Activated CD8-positive, alpha-beta T cell treated with anti-CD3 and anti-CD28 coated beads, Interleukin-2, amount 10 ng/mL, durations not matched to agents 7 days and 5 days (primary cell): ENCODE measurements at places on chromosomes 1 and 21. TPM values are rescaled to one million over a fixed set of nuclear protein-coding genes. Genes with fewer than 3 reads are reported as not detected.

The KIF21B gene
- 158 TPM for total RNA-seq

DNA sequence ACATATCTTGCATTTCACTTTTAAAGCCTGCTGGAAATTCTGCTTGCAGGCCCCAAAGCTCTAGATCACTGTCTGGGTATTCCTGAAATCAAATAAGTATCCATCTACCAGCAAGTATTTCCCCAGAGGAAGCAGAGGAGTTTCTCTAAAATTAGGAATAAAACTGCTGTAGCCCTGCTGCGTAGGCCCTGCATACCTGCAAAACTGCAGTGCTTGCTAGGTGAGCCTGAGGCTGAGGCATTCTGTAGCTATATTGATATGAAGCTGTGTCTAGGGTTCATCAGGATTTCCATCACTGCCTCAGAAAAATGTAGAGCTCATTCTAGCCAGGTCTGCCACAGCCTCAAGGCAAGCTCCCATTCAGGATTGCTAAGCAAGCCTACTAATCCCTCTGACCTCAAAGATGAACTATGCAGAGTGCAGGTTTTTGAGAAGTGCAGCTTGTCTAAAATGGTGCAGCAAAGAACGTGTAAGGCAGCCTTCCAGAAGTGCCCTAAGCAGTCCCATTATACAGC lies 28.7 kb downstream of the NPHS2 start:
- DNase-seq = no peak
- no peaks in the 10 kb centered on the region for H3K36me3 ChIP-seq
- H3K4me3 ChIP-seq = no peak overlapping the region

- peaks cover 46% of the 10 kb centered on the region for H3K36me3 ChIP-seq
- H3K27me3 ChIP-seq = no peaks in the 10 kb centered on the region
- H3K4me1 ChIP-seq = peaks cover 2% of the 10 kb centered on the region
- no peak for DNase-seq
Observed at GRCh38 chr21:15804247-15805005, 74.6 kb downstream of the USP25 start.

The TMEM200B gene
- total RNA-seq = not detected

The RGS1 gene
- total RNA-seq = 15.7 TPM

GRCh38 chr1:177270863-177271262 lies 100.1 kb downstream of the BRINP2 start:
- no peak for DNase-seq
- H3K4me1 ChIP-seq = no peaks in the 10 kb centered on the region
- no peaks in the 10 kb centered on the region for H3K27me3 ChIP-seq

DNA sequence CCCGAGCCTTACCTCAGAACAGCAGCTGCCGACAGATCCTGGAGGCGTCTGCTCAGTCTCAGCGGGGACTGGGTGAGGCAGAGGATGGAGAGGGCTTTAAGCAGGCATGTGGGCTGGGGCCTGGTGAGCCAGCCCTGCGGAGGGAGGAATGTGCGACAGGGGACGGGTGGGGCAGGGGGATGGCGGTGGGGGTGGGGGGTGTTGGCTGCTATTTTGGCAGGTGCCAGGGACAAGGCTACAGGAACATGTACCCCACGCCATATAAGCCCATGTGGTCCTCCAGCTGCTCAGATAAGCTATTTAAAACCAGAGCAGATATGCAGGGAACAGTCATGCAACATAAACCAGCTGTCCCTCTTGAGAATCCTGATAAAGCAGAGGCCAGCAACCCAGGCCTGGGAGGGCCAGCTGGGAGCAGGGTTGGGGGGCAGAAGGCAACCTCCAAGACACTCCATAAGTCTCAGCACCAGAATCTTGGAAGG lies at the start of gene TNNT2:
TNNT2 (minus strand) TSS at position 70 of the 482 bp plus-strand sequence. CDS start 4,426 bp downstream, outside the sequence.
- no peak for DNase-seq
- H3K4me3 ChIP-seq = no peak within 1 kb of the TSS
- H3K27ac ChIP-seq = no peak within 1 kb of the TSS
- H3K36me3 ChIP-seq = no peaks in the 10 kb centered on the region
- H3K27me3 ChIP-seq = peaks cover 3% of the 10 kb centered on the region

DNA sequence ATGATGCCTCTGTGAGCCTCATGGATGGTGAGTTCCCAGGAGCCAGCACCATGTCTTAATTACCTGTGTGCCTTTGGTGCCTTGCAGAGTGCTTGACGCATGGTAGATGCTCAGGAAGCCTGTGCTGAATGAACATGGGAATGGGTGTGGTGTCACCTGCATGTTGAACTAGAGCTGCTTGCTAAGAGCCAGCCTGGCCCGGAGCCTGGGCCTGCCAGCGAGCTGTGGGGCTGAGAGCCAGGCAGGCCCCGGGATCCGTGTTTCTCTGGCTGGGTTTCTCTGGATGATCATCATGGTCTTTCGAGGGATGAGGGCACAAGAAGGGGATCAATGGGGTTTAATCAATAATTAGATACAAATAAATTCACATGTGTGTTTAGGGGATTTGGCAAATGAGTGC lies 6.7 kb upstream of the TEX35 start:
- H3K4me3 ChIP-seq = no peak overlapping the region
- DNase-seq = no peak
- no peaks in the 10 kb centered on the region for H3K36me3 ChIP-seq
- no peak overlapping the region for H3K27ac ChIP-seq
- no peaks in the 10 kb centered on the region for H3K27me3 ChIP-seq

DNA sequence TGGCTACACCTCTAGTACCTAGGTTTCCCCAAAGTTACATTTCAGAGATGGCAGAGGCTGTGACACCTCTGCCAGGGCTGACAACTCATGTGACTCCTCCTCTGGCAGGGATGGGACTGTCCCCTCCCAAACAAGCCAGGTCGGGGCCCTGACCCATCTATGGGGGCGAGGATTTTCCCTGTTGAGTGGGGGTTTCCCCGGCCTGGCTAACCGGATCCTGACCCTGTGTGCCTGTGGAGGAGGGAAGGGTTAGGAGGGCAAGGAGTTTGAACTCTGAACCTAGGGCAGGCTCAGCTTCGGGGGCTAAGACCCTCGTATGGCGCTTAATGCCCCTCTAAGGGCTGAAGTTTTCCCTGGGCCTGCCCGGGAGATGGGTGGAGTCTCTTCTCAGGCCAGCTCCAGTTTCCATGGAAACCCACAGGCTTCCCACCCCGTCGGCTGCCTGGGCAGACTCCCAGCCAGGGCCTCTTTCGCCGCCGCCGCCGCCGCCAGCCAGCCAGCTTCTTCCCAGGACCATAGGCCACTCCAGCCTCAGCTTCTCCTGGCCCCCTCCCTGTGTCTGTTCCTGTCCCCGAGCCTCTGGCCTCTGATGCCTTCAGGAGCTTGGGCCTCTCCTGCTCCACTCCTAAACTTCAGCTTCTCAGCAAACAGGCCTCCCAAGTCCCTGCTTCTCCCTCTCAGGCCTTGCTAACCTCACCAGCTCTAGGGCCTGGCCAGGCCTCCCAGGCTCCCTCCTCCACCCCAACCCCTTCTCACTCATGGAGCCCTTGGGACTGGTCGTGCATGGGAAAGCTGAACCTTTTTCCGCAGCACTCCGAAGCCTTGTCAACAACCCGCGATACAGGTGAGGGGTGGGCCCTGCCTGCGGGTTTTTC lies at the start of gene BTBD19:
BTBD19 (plus strand) TSS at position 461 of the 875 bp plus-strand sequence; CDS start at position 759, 298 bp downstream.
- H3K27ac ChIP-seq = peak within 1 kb of the TSS; percentile 100
- no peak for DNase-seq
- peaks cover 84% of the 10 kb centered on the region for H3K4me1 ChIP-seq

- peaks cover 97% of the 10 kb centered on the region for H3K4me1 ChIP-seq
- H3K4me3 ChIP-seq = peak overlapping the region; percentile 29
- H3K36me3 ChIP-seq = peaks cover 20% of the 10 kb centered on the region
- no peaks in the 10 kb centered on the region for H3K27me3 ChIP-seq
Observed at GRCh38 chr1:117659550-117660270, 53.9 kb downstream of the TENT5C start.

DNA sequence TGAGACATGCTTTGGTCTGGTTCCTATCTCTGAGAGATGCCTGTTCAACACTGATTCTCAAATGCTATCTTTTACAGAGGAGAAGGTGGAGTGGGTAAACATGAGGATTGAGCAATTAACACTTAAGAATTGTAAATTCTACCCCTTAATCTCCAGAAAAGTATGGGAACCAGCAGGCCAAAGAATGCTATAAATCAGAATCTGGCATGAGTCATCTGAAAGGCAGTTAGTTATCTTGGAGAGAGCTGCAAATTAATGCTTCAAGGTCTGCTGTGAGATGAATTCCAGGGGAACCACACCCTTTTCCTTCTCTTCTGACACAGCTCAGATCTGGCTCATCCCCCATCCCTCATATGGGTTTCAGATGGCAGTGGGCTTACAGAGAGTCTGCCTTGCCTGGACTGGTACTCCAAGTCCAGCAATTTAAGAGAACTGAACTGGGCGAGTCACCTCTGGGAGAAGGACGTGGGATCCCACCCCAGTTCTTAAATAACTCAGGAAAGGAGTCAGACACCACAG lies 5.2 kb downstream of the S100A10 start:
- H3K36me3 ChIP-seq = peaks cover 88% of the 10 kb centered on the region
- H3K4me1 ChIP-seq = peaks cover 86% of the 10 kb centered on the region
- no peak overlapping the region for H3K4me3 ChIP-seq
- no peaks in the 10 kb centered on the region for H3K27me3 ChIP-seq

The DNAJC28 gene
- total RNA-seq = 0.40 TPM

The HCRTR1 gene
- not detected for total RNA-seq

GRCh38 chr1:170618421-170618820 lies 45.5 kb upstream of the PRRX1 start:
- no peak overlapping the region for H3K27ac ChIP-seq
- H3K36me3 ChIP-seq = no peaks in the 10 kb centered on the region
- no peaks in the 10 kb centered on the region for H3K4me1 ChIP-seq
- H3K27me3 ChIP-seq = peaks cover 4% of the 10 kb centered on the region
- no peak overlapping the region for H3K4me3 ChIP-seq

DNA sequence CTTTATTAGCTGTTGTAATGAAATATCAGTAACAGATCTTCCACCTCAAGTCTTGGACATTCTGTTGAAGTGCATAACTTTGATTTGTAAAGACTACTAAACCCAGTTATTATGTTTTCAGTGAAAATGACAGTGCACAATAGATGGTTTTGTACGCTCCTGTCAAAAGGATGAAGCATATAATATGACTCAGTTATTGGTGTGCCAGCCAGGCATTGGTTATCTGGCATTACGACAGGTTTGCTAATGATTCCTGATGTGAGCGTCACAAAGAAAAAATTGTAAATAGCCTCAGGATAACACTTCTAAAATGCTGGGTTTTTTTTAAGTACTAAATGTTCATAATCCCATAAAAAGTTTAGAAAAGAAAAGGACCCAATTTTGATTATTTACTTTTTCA lies 147.9 kb downstream of the MAGI3 start:
- H3K27ac ChIP-seq = no peak overlapping the region
- H3K4me1 ChIP-seq = no peaks in the 10 kb centered on the region
- H3K36me3 ChIP-seq = no peaks in the 10 kb centered on the region
- no peak for DNase-seq

DNA sequence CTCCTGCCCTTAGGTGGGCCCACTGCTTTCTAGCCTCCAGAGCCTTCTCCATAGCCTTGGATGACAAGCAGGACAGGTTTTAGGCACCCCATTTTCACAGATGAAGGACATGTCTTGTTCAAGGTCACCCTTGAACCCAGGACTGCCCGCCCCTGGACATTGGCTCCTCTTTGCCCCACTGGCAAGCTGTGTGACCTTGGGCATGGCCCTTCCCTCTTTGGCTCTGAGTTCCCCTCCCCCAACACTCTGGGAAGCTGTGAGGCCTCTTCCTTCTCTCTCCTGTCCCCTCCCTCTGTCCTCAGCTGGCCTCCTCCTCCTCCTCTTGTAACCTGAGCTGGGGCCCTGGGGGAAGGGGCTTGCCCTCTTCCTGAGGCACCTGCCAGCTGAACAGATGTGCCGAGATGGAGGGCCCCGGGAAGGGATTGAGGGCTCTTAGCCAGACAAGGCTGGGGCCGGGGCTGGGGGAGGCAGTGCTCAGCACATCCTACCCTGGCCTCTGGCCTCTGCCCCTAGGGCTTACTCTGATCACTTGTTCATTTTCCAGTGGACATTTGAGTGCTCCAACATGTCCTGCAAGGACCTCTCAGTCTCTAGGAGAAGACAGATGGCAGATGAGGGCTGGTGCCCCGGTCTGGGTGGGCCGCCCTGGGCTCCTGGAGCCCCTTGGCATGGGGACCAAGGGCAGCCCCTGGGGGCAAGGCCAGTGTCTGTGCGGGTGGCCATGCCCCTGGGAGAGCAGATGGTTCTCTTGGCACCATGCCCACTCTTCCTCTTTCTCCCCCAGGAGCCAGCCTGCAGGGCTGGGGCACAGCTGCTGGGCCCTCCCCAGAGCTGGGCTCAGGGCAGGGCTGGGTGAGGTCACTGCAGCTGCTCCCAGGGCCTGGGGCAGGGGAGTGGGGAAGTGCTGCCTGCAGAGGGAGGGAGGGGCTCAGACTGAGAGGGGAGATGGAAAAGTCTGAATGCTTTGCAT lies 10.7 kb downstream of the FOXO6 start:
- H3K27ac ChIP-seq = no peak overlapping the region
- no peak overlapping the region for H3K4me3 ChIP-seq
- no peak for DNase-seq
- H3K36me3 ChIP-seq = no peaks in the 10 kb centered on the region
- peaks cover 2% of the 10 kb centered on the region for H3K4me1 ChIP-seq
- peaks cover 26% of the 10 kb centered on the region for H3K27me3 ChIP-seq

GRCh38 chr1:89523572-89524368 lies 859 bp upstream of the LRRC8B start:
- H3K4me3 ChIP-seq = no peak overlapping the region
- peaks cover 14% of the 10 kb centered on the region for H3K4me1 ChIP-seq
- peak overlapping the region; percentile 88 for H3K27ac ChIP-seq
- DNase-seq = peak; percentile 71

DNA sequence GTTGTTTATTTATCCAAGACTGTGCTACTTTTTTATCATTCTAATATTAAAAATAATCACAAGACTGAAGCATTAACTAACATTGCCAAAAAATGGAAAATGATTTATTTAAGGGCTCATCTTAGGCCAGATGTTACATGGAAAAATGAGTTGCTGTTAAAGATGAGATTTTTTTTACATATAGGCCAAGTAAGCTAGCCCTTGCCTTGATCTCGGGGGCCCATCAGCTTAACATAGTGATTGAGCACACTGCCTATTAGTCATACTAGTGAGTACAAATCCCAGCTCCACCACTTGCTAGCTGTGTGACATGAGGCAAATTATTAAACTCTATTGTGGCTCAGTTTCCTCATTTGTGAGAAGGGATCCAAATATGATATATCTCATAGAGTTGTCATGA lies 275.9 kb upstream of the SNX7 start:
- DNase-seq = no peak
- no peak overlapping the region for H3K27ac ChIP-seq
- peaks cover 24% of the 10 kb centered on the region for H3K27me3 ChIP-seq
- peaks cover 24% of the 10 kb centered on the region for H3K4me1 ChIP-seq
- peaks cover 10% of the 10 kb centered on the region for H3K36me3 ChIP-seq

DNA sequence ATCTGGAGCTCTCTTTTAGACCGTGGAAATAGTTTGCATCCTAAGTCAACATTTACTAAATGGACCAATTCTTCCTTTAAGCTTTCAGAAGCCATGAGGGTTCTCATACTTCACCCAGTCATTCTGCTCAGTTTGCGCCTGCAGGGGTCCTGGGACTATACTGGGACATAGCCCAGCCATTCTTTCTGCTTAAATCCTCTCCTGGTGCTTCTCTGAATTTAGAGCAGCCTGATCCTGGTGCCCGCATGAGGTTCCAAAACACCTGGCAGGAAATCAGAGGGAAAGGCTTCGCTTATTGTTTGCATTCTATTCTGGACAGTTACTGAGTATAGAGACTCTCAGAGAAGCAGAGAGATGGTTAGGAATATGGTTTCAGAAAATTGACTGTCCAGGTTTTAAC lies 27.0 kb downstream of the TNN start:
- DNase-seq = no peak
- no peaks in the 10 kb centered on the region for H3K36me3 ChIP-seq
- no peak overlapping the region for H3K27ac ChIP-seq
- H3K27me3 ChIP-seq = peaks cover 3% of the 10 kb centered on the region

The LINGO4 gene
- total RNA-seq = 0.16 TPM

- H3K4me3 ChIP-seq = no peak overlapping the region
- H3K36me3 ChIP-seq = peaks cover 13% of the 10 kb centered on the region
- no peaks in the 10 kb centered on the region for H3K27me3 ChIP-seq
- H3K27ac ChIP-seq = no peak overlapping the region
- no peaks in the 10 kb centered on the region for H3K4me1 ChIP-seq
- DNase-seq = no peak
Observed at GRCh38 chr1:63486629-63487028, 36.4 kb downstream of the ITGB3BP start.
